ENCODE measurements at places on chromosomes 4 and X.

- DNase-seq: no peak
These were observed 40.8 kb downstream of the RHOXF2B start for GRCh38 chrX:120036704-120037103.

DNA sequence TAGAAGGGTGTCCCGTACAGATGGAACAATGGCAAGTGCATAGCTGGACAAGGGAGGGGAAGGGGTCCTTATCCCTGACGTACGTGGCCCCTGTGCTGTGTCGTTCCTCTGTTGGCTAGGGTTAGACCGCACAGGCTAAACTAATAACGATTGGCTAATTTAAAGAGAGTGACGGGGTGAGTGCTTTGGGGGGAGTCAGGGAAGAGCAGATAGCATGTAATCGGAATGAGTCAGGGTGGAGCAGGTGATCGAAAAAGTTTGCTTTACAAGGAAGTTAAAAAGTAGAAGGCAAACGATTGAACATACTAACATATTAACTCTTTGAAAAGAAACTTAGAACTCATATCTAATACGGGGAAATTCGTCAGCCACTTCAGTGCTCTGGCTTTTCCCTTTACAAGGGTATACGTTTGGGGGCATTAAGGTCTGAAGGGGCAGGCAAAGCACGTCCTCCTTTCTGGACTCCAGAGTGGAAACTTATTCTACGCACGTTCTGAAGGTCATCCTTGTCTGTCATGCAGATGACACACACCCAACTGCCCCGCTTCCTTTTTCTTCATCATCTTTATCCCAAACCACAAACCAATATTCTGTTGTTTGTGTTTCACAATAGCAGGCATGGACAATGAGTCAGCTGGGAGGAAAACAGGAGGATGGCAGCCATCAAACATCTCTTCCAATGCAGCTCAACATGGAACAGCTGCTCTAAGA lies 10.2 kb upstream of the CRLF2 start:
- DNase-seq: no peak

DNA sequence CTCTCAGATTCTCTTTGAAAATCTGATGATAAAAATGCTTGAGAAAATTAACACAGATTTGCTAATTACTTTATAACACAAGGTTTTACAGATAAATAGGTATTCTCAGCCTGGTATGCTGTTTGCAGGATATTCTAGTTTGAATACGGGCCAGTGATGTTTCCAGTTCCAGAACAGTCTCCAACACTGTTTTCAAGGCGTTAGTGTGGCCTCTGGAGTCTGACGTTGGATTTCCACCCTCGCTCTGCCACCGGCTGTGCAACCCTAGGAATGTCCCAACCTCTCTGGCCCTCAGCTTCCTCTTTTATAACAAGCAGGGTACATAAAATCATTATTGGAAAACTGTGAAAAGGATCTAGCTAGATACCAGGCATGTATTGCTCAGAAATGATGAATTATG lies 23.8 kb upstream of the CYP4V2 start:
- no peak for DNase-seq

DNA sequence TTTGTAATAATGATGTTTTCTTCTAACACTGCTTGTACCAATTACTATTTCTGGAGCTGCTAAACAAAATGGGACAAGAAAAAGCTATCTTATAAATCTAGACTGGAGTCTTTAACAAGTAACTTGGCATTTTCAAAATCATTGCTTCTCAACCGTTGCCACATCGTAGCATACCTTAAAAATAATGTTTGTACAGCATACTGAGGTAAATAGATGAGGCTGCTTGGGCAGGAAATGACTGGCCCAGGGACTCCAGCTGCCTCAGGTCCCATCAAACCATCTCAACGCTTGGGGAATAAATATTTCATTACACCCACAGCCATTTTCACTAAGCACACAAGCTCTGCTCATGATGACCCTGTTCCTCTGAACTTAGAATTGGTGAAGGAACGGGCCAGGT lies 115.1 kb downstream of the SPANXA1 start:
- no peak for DNase-seq

DNA sequence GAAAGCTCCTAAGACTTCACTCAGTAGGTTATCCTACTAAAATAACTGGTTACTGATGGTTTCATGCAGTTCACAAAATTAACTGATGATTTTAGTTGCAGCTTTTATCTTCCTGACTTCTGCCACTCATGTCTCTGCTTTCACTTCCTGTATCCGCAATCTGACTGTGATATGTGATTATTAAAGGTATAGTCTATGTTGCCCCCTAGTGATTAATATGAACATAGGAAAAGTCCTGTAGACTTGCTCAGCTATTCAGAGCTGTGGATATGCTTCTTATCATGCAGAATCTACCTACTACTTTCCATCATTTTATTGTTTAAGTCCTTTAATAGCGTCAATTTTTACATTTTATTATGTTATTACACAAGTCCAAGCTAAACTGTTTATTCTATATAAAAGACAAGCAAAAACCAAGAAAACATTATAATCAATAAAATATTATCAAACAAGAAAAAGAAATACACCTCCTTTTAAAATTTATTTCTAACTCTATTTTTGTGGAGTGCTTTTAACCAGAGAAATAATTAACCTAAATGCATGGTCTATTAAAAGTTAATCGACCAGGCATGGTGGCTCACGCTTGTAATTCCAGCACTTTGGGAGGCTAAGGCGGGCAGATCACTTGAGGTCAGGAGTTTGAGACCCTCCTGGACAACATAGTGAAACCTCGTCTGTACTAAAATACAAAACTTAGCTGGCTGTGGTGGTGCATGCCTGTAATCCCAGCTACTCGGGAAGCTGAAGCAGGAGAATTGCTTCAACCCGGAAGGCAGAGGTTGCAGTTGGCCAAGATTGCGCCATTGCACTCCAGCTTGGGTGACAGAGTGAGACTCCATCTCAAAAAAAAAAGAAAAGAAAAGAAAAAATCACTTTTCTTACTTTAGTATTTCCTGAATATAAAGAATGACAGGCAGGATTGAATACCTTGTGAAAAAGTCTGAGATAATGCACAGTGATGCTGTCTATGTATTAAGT lies 40.4 kb upstream of the TLR2 start:
- no peak for DNase-seq

DNA sequence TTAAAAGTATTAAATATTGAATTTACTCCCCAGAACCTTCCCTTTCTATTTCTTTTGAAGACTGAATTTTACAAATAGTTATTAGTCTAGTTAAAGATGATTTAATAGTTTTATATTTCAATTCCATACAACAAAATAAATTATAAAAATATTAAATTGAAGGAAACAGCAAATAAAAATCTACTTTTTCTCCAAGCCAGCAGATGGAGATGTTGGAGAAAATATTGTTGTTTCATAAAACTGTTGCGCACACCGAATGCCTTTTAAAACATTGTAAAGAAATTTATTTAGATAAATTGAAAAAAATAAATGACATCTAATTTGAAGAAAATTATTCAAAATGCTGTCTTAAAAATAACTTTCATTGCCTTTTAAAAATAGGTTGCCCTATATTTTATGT lies 5.5 kb downstream of the GRIA2 start:
- no peak for DNase-seq

- DNase-seq: no peak
These were observed 85.6 kb upstream of the CXorf66 start for GRCh38 chrX:140050906-140051305.

- no peak for DNase-seq
These were observed 24.4 kb downstream of the TNIP3 start for GRCh38 chr4:121139533-121140222.

DNA sequence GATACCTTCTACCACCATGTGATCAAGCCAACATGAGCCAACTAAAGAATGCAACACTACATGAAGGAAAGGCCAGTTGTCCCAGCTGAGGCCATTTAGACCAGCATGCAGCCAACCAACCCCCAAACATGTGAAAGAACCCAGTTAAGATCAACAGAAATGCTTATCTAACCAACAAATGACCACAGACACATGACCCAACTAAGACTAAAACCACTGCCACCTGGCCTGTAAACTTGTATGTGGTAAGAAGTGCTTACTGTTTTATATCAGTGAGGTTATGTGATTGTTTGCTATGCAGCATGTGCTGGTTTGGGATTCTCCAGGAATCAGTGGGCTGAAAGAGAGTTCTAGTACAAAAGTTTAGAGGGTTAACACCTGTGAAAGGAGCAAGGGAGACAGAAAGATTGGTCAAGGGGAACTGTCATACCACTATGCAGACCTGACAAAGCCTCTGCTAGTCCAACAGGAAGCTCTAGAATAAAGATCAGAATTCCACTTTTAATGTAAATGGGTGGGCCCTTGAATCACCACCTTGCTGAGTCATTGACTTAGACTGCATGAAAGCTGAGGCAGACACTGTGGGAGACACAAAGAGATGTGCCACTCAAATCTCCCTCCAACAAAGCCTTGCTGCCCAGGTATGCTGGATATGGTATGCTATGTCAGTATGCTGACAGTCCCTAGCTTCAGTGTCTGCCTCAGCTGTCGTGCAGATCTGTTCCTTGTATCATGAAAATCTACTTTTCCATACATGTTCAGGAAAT lies 6.1 kb upstream of the SH3D19 start:
- no peak for DNase-seq

- no peak for DNase-seq
These were observed 290.6 kb upstream of the TAPT1 start for GRCh38 chr4:16516796-16517439.

DNA sequence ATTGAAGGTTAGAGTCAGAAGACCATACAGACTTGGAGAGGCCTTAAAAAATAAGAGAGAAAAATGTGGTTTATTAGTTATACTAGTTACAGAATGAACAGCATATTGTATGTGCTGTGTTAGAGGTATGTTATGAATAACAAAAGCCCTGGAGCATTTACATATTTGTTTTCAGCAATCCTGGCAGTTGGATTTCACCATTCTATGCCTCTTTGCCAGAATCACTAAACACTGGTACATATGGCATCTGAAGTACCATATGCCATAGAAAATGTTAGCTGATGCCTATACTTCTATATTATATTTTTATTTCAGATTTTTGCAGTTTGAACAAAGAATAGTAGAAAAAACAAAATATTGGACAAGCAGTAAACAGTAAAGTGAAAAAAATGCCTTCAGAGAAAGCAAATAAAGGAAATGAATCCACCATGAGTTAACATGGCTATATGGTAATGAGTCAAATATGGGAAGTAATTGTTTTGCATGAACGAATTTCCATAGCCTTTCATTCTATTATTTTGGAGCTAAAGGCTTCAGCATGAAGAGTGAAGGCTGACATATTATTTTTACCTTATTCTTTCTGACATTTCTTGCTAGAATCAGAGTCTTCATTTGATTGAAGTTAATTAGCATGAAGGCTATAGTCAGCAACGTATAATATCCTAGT lies 41.9 kb upstream of the PRDM8 start:
- no peak for DNase-seq

DNA sequence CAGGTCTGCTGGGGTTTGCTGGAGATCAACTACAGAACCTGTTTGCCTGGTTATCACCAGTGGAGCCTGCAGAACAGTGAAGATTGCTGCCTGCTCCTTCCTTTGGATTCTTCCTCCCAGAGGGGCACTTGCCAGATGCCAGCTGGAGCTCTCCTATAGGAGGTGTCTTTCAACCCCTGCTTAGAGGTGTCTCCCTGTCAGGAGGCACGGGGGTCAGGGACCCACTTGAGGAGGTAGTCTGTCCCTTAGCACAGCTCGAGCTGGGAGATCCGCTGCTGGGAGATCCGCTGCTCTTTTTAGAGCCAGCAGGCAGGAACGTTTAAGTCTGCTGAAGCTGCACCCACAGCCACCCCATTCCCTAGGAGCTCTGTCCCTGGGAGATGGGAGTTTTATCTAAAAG lies 1806.3 kb upstream of the ADGRL3 start:
- no peak for DNase-seq

DNA sequence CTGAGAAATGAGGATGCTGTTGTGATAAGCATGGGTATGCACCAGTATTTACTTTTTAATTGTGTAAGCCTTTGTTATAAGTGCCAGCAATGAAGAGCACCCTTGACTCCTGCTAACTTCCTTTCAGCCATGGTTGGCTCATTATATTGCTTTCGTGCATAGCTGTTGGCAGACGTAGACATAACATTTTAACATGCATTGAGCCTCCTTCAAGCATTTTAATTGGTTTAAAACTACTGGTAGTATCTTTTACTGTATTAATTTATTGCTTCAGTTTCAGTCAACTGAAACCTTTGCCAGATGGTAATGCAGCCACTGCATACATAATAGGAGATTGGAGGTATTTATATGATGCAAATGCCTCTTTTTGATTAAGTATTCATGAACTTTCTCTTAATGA lies 1285.4 kb downstream of the PCDH18 start:
- no peak for DNase-seq

- DNase-seq: no peak
These were observed 12.1 kb downstream of the LAMP2 start for GRCh38 chrX:120456973-120457372.

GRCh38 chrX:107676559-107677378 lies 48.5 kb downstream of the PRPS1 start:
- DNase-seq: peak; percentile 17

DNA sequence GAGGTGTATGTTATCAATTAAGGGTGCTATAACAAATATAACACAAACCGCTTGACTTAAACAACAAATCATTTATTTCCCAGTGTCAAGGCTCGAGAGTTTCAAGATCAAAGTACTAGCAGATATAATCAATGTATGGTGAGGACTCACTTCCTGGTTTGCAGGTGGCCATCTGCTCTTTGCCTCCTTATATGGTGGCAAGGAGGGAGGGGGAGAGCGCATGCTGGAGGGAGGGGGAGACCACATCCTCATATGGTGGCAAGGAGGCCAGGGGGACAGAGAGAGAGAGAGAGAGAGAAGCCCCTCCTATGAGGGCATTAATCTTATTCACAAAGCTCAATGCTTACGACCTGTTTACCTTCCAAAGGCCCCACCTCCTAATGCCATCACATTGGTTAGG lies 372.3 kb upstream of the SPOCK3 start:
- no peak for DNase-seq

DNA sequence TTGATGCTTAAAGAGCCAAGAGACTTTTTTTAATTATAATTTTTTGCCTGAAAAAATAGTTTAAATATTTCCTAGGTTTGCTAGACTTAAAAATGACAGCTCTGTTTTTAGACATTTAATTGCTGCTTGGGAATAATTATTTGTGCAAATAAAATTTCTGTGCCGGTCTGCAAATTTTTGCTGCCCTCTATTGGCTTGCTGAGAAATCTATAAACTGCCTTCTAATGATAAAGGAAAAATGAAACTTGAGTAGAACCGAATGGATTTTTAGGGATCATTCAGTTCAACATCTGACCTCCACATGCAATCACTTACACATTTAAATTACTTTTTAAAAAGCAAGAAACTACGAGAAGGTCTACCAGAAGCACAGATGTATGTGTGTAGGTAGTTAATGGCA lies 434.0 kb downstream of the FAM133A start:
- no peak for DNase-seq

GRCh38 chr4:140595065-140595464 lies 26.3 kb upstream of the UCP1 start:
- DNase-seq: no peak

Measured in activated T-cell treated with anti-CD3 and anti-CD28 coated beads for 1 hour (primary cell).